ENCODE measurements at places on chromosomes 5 and 9.

- DNase-seq: no peak
These were observed 59.9 kb downstream of the NUDT12 start for GRCh38 chr5:103502662-103503061.

GRCh38 chr9:111030492-111030891 lies 7.8 kb downstream of the LPAR1 start:
- no peak for DNase-seq

GRCh38 chr9:88672874-88673689 lies 138.1 kb downstream of the NXNL2 start:
- no peak for DNase-seq

DNA sequence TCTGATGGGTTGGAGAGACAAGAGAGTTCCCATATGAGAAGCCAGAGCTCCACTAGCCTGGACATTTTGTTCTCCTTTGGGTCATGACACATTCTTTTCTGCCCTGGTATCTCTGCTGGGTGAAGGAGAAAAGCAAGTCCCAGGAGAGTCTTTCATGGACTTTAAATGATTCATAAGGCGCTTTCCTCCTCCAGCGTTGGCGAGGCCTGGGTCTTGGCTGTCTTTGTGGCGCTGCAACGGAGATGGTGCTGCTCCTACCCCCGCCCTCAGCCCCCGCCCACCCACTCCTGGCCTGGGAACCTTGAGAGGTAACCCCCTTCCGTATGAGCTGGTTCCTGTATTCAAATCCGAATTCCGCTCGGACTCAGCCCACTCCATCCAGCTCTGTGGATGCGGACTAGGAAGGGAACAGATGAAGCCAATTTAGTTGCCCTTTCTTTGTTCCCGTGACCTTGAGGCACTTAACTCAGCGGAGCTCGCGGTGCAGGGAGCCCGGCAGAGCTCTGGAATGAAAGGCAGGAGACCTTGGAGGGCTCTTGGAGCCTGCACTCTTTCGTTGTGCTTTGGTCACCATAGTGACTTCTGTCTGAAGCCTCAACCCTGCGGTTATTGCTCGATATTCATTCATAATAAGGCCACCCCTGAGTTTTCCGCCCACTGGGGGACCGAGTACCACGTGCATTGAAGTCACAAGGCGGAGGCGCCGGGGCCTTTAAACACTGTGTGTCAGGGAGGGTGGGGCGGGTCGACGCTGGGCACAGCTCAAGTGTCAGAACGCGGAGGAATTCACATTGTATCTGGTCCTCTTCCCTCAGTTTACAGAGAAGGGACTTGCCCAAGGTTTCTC lies 14.0 kb upstream of the PWWP2A start:
- no peak for DNase-seq

- no peak for DNase-seq
These were observed 11.4 kb downstream of the HAND1 start for GRCh38 chr5:154466671-154467070.

DNA sequence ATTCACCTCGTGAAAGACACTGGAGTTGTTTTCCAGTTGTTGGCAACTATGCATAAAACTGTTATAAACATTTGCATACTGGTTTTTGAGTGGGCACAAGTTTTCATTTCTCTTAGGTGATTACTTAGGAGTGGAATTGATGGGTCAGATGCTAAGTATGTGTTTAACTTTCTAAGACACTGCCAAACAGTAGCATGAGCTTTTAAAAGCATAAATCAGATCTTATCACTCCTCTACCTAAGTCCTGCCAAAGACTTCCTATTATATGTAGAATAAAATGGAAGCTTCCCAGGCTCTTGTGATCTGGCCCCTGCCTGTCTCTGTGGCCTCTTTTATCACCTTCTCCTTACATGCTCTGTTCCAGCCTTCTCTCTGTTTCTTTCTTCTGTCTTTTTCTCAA lies 72.6 kb downstream of the SH3RF2 start:
- no peak for DNase-seq

- DNase-seq: no peak
These were observed 24.6 kb downstream of the TTF1 start for GRCh38 chr9:132381966-132382541.

DNA sequence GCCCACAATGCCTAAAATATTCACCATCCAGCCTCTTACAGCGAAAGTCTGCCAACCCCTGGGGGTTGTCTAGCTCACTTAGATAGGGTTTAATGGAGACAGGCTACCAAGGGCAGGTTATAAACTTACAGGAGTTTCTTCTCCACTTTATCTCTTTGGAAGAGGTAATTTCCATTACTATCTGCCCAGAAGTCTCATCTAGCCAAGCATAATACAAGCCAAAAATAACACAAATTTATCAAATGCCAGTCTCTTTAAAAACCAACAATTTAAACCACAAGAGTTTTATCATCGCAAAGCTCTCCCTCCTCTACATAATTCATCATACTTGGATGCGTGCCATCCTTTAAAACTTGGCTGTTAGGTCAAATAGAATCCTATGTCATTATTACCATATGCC lies 6.2 kb downstream of the RBM22 start:
- no peak for DNase-seq

- DNase-seq: no peak
These were observed at the start of gene RECK for GRCh38 chr9:36036780-36037548. RECK (plus strand) TSS chr9:36036913; CDS start chr9:36036999, 86 bp downstream.

DNA sequence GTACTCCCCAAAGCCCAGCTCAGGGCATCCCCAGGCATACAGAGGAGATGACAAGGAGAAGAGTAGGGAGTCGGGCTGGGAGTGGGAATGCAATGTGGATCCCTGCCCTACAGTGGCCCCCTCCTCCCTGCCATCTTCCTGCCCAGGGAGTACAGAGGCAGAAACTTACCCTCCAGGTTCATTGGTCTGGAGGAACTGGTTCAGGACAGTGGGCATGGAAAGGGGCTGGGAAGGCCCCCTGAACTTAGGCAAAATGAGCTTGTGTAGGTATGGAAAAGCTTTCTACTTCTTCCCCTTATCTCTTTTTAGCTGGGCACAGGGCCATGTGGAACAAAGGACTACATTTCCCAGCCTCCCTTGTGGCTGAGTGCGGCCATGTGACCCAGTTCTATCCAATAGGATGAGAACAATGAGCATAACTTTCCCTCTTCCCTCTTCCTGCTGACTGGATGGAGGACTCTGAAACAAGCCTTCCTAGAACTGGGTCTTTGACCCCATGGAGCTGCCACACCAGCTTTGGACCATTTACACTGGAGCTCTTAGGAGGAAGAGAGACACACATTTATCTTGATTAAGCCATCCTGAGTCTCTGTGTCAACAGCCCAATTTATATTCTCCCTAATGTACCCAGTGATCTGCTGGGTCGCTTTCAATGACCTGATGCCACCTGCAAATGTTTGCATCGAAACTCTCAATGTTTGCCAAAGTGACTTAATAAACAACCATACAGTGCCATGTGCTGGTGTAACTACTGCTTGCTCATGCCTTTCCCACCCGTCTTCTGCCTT lies 25.0 kb upstream of the HMCN2 start:
- DNase-seq: peak; percentile 67

DNA sequence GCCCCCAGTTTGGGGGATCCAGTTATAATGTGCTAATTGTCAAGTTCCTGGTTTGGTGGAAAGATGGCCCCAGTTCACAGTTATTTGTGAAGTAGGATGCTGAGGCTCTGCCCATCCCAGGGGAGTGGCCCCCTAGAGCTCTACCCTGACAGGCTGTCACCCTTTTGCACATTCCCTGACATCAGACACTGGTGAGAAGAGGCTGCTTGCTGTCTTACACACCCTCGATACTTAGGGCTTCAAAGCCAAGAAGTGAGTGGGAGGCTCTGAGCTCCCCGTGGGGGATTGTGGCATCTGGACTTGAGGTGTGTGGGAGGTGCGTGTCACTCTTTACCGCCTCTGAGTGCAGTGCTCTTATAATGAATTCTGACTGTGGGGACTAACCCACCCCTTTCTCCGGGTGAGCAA lies 168.5 kb downstream of the DOCK2 start:
- DNase-seq: no peak

DNA sequence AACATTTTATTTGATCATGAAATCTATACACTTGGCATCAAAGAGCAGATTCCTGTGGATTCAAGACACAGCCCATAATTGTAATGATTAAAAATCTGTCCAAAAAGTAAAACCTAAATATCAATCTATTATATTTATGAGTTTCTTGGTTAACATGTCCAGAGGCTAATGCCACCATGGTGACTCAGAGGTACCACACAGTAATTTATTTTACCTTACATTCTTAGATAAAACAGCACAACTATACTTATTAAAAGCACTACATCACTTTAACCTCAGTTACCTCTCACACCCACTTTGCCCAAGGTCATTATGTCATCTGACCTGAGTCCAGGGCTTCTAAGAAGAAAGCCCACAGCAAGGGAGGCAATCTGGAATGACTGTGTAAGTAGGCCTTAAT lies 519.2 kb downstream of the RASEF start:
- DNase-seq: no peak

DNA sequence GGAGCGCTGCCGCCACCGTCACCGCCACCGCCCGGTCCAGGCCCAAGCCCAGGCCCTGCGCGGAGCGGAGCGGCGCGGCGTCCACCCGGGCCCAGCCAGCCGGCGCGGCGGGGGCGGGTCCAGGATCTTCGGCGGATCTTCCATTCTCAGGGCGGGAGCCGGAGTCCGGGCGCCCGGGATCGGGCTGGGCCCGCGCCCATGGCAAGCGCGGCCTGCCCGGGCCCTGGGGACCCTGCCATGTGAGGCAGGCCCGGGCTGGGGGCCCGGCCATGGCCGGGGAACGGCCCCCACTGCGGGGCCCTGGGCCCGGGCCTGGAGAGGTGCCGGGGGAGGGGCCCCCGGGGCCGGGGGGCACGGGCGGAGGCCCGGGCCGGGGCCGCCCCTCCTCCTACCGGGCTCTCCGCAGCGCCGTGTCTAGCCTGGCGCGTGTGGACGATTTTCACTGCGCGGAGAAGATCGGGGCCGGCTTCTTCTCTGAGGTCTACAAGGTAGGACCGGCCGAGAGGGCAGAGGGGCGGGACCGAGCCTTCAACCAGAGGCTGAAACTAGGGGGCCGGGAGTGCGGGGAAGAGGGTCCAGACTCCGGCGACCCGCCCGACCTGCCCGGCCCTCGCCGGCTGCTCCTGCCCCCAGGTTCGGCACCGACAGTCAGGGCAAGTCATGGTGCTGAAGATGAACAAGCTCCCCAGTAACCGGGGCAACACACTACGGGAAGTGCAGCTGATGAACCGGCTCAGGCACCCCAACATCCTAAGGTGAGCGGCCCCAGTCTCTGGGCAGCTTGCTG lies 482 bp downstream of the TESK1 start:
- DNase-seq: no peak

DNA sequence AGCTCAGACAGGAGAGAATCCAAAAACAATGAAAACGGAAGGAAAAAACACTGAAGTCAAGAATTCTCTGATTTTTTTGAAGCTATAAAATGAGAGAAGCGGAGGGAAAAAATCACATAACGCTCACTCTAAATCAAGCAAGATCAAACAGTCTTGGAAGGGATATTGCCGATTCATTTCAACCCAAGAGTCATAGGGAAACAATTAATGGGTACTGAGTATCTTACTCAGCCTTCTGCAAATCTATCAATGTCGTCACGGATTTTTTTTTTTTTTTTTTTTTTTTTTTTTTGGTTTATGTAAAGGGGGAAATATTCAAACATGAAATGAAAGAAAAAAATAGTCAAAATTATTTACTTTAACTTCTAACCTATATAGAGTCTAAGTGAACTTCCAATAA lies 9.5 kb downstream of the MEF2C start:
- no peak for DNase-seq

- DNase-seq: no peak
These were observed 32.4 kb downstream of the GOLGA2 start for GRCh38 chr9:128243215-128244018.

GRCh38 chr5:43041669-43042175 lies 1.6 kb upstream of the ANXA2R start:
- DNase-seq: no peak

DNA sequence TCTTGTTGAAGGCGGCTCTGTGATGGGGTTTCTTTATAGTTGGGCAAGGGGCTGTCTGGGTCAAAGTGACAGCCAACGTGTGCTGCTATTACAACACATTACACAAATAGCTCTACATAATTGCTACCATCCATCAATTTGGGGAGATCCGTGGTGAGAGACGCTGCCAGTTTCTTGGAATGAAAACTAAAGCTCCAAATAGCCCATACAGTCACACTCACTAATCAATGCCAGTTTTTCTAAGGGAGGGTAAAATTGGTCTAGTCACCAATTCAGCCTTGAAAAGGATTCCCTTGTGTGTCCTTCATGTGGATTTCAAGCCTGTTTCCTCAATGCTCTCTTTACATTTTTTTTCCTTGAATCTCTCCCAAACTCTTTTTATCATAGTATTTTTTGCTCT lies 343.3 kb upstream of the KLF4 start:
- no peak for DNase-seq

DNA sequence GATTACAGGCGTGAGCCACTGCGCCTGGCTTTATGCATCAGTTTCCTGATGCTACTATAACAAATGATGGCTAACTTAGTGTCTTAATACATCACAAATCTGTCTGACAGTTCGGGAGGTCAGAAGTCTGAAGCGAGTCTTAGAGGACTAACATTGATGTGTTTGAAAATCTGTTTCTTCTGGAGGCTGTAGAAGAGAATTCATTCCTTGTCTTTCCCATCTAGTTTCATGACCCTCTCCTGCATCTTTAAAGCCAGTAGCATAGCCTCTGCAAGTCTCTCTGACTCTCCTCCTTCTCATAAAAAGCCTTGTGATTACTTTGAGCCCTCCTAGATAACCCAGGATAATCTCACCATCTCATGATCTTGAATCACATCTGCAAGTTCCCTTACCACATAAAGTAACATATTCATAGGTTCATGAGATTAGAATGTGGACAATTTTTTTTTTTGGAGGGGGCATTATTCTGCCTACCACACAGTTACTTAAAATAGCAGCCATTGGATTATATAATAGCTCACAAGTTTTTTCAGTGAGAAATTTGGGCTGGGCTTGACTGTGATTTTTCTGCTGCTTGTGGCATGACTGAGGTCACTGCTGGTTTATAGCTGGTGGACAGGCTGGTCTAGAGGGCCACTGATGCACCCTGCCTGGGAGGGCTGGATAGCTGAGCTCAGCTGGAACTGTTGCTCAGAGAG lies 134.8 kb downstream of the FBXL7 start:
- DNase-seq: no peak

- DNase-seq: no peak
These were observed 17.9 kb upstream of the EGFL7 start for GRCh38 chr9:136644593-136645351.

DNA sequence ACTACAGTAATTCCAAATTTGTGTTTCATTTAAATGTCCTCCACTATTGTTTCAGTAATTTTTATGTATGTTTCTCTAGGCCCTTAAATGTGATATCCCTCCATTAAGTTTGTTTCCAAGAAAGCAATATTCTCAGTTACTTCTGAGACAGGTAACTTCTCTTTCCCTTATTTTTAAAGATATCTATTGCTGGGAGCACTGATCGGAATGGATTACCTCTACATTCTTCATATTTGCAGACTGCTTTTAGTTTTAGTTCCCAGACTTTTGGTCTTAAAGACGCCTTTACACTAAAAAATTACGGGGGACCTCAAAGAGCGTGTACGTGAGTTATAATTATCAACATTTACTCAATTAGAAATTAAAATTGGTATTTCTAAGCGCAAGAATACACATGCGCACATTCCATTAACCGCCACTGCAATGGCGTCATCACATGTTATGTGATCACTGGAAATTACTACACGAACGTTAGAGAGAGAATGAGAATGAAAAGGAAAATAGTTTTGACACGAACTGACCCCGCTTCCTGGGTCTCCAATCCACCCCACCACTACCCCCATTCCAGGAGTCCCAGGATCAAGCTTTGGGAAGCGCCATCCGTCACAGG lies 519 bp upstream of the RAD50 start:
- no peak for DNase-seq
